ENCODE measurements at places on chromosomes 1 and 21.
A peak's percentile ranks its signal among the peaks of the same experiment; 100 is the strongest.

- no peak for DNase-seq
Measured at GRCh38 chr1:215983680-215984079, 416.6 kb downstream of the KCTD3 start.

- no peak for DNase-seq
Measured at GRCh38 chr21:29351691-29352090, 53.0 kb downstream of the BACH1 start.

DNA sequence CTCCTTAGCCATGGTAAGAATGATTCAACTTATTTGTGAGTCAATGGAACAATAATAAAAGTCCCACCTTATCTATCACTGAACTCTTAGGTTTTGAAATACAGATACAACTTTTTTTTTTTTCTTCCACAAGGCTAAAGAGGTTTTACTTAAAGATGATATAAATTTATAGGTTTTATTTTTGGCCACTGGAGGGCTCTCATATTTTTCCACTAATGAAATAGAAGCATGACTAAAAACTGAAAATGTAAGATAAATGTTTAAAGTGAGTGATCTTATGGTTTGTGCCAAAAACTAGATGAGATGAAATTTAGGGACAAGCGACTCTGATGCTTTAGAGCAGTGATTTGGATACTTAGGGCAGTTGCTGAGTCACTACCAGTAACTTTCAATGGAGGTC, 499.0 kb downstream of the NUF2 start:
- DNase-seq, result no peak

DNA sequence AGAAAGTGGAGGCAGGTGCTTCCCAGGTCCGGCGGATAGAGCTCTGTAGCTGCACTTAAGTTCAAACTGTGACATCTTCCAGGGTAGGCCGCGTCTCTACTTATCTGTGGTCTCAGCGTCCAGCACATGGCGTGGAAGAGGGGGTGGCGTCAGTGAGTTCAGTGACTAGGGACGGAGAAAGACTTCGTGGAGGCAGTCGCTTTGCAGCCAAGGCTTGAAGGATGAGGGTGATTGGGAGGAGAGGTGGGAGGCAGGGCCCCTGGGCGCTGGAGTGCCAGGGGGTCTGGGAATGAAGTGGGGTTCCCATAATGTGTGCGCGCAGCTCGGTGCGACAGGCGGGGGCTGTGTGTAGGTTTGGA, 444 bp upstream of the AGO1 start:
- peak; percentile 48 for DNase-seq

GRCh38 chr1:40898431-40898901, 36.3 kb upstream of the CITED4 start:
- no peak for DNase-seq

DNA sequence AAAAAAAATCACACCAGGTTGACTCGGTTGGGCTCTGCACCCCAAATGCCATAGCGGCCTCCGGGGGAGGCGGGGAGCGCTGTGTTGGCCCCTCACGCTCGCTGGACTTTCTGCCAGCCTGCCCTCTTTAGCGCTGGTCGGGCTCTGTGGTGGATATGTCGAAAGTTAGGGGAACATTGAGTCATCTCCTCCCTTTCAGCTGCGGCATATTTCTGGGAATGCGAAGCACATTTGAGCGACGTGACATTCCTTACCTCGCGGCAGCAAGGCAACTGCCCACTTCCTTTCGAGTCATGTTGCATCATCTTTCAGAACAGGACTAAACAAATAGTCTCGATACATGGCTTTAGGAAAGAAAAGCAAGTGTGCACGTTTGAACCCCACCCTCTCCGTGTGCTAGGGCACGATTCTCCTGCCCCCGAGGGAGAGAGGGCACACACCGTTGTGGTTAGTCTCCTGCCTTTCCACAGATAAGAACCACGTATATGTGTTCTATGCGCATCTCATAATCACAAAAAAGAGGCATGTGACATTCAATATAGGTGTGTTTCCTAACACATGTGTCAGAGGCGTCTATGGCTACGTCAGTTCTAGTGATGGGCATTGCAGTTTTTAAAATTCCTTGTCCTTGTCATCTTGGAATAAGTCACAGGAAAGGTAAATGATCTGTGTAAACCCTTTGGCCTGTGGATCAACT, 105.9 kb upstream of the SLC45A1 start:
- peak; percentile 56 for DNase-seq

DNA sequence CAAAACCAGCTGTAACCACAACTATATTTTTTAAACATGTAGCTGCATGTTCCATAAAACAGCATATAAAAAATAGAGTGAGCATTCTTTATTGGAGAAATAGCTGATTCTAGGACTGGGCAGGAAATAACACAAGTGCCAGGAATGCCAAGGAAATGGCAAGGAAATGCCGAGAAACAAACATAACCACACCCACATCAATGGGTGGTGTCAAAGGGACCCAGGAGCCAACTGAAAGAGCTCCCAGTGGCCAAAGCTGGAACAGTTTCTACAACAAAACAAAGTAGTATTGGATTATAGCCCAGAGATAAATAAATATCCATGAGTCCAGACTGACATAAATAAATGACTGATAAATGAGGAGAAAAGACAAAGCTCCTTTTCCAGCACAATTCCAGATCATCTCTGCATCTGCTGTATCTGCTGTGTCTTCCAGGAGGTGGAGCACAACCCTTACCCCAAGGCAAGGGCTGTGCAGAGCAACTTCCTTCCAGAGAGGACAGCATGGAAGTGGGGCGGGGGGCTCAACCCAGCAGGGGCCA, 28.1 kb downstream of the ADARB1 start:
- no peak for DNase-seq

DNA sequence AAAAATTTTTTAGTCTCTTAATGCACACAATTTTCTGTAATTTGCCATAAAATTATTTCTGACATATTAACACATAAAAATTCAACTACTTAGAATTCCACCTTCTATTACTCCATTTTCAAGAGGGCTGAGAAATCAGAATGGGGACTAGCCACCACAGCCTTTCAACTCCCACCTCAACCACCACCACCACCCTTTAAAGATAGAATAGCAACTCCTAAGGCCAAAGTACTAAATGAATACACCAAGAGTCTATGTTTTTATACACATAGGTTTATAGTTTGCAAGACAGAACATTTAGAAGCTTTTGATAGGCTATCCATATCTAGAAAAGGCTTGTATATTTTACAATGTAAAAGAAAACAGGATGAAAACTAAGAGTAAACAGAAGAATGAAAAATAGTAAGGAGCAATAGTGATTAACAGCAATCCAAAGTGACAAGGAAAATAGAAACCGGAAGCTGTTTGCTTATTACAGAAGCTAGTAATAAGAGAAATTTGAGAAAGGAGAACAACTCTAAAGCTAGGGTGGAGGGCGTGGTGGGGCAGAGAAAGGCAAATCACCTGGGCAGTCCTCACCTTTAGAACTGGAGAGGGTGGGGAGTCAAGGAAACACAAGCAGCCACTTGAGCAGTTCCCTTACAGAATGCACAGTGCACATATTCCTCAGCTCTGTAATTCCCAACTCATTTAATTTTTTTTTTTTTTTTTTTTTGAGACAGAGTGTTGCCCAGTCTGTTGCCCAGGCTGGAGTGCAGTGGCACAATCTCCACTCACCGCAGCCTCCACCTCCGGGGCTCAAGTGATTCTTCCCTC, 27.7 kb downstream of the EPS15 start:
- DNase-seq, result no peak

GRCh38 chr1:240820816-240821215, 208.9 kb upstream of the GREM2 start:
- no peak for DNase-seq

GRCh38 chr1:18093193-18093592, 14.4 kb upstream of the IGSF21 start:
- DNase-seq, result no peak

DNA sequence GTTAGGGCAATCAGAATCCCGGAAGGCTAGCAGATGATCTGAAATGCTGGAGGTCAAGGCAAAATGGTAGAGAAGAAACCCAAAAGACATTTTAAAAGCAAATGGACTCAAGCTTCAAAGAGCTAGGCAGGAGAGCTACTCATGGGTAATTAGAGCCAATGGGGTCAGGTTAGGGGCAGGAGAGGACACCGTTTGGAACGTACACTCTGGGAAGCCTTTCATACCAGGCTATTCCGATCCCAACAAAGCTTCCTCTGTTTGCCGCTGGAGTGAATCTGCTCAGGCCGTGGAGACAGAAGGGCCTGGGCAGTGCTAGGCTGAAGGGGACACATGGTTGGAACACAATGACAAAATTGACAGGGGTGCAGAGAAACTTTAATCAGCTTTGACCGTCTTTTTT, 346.6 kb downstream of the RPS6KC1 start:
- no peak for DNase-seq

DNA sequence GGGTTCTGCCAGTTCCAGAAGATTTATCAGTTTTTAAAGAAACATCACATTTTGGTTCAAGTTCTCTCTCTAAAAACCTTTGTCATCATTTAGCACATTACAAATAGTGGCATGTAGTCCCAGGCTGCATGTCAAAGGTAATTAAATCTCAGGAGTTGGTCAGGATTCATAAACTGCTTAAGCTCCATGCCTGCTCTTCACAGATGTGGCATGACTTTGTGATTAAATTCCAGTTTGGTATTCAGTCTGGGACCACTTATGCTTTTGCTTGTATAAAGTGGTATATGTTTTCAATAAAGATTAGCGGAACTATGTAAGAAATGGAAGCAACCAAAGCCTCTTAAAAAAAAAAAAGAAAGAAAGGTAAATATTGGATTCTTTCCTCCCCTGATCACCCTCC, 408.0 kb downstream of the DISC1 start:
- DNase-seq, result no peak

DNA sequence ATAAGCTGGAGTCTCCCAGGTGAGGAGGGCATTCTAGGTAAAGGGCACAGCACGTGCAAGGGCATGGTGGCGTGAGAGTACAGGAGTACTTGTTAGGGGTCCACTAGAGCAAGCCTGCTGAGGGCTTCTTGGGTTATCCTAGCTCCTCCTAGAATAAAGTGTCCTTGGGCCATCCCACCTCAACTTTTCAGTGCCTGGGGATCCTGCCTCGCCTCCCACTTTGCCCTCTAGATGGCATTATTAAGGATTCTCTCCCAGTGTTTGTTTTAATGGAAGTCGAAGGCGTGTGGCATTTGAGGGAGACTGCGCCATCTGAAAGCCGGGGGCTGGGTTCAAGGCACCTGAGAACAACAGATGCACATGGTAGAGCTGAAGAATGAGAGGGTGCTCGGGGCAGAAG, 74.5 kb upstream of the SELENON start:
- no peak for DNase-seq

GRCh38 chr1:244731651-244732050, 78.7 kb downstream of the DESI2 start:
- DNase-seq, result no peak

DNA sequence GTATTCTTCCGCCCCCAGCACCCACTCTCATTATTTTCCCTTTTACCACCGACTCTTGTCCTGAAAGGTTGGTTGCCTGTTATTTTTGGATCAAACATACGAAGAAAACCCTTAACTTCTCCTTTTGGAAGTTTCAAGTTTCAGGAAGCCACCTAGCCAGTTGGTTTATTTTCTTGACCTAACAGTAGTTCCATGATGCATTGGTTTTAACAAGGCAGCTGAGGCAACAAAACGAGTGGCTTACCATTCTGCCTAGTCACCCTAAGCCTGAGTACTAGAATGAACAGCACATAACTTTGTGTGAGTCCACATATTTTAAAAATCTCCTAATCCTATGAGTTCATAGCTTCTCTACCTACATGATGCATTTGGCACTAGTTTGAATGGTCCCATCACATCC, 28.9 kb downstream of the OLFM3 start:
- DNase-seq, result no peak

DNA sequence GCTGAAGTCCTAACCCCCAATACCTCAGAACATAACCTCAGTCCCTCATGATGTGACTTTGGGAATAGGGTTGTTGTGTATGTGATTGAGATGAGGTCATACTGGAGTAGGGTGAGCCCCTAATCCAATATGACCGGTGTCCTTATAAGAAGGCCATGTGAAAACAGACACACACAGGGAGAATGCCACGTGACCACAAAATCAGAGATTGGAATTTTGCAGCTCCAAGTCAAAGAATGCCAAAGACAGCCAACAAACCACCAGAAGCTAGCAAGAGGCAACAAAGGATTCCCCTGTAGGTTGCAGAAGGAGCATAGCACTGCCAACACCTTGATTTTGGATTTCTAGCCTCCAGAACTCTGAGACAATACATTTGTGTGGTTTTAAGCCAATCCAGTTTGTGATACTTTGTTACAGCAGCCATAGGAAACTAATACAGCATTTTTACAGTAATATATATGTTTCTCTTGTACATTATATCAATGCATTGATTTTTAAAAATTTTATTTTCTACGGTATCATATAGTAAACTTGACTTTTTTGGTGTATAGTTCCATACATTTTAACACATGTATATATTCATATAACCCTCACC, 5.4 kb downstream of the ZSWIM5 start:
- DNase-seq, result no peak

DNA sequence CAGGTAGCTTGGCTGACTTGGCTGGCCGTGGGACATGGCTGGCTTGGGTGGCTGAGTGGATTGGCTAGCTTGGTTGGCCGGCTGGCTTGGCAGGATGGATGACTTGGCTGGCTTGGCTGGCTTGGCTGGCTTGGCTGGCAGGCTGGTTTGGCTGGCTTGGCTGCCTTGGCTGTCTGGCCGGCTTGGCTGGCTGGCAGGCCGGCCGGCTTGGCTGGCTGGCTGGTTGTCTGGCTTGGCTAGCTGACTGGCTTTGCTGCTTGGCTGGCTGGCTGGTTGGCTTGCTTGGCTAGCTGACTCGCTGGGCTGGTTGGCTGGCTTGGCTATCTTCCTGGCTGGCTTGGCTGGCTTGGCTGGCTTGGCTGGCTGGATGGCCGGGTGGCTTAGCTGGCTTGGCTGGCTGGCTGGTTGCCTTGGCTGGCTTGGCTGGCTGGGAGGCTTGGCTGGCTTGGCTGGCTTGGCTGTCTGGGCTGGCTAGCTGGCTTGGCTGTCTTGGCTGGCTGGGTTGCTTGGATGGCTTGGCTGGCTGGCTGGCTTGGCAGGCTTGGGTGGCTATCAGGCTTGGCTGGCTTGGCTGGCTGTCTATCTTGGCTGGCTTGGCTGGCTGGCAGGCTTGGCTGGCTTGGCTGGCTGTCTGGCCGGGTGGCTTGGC, 129.7 kb upstream of the FAM72C start:
- peak; percentile 66 for DNase-seq

DNA sequence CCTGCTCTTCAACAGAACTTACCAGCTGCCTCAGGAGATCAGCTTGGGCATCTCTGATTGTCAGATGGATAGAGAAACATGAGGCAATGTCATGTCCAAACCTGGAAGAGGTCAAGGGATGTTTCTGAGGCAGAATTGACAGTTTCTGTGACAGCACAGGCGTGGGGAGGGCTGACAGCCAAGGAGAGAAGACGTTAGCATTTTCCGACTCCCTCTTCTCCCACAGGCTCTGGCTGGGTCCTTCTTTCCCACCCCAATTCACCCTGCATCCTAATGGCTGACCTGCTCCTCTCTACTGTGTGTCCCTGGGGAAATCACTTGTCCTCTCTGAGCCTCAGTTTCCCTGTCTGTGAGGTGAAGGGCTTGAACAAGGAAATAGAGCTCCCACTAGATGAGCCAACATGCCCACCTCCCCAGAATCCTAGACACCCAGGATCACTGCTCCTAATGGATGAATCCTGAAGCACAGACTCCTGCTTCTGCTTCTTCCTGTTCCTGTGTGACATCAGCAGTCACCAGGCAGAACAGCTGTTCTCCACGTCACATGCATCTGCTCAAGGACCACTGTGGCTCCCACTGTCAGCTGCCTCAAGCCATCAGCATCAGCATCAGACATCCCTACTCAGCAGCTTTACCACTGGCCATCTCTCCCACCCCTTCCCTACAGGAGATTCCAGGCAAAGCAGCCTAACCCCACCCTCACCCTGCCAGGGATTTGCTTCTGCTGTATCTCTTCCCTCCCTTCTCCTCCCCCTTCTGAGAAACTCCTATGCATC, 408.0 kb downstream of the MATN1 start:
- no peak for DNase-seq

Measured in right lobe of liver (tissue), 6 donors.